ENCODE measurements at places on chromosomes 1 and 21.
A peak's percentile ranks its signal among the peaks of the same experiment; 100 is the strongest.

- DNase-seq: no peak
Measured at GRCh38 chr1:182631954-182632353, 27.8 kb upstream of the RGS16 start.

- DNase-seq: no peak
Measured at GRCh38 chr1:42214447-42214871, 49.9 kb upstream of the GUCA2A start.

GRCh38 chr1:155761736-155762405, 73.0 kb downstream of the DAP3 start:
- no peak for DNase-seq

GRCh38 chr1:29632806-29633615, 396.7 kb downstream of the PTPRU start:
- DNase-seq: no peak

- no peak for DNase-seq
Measured at GRCh38 chr1:72847651-72848050, 565.3 kb upstream of the NEGR1 start.

DNA sequence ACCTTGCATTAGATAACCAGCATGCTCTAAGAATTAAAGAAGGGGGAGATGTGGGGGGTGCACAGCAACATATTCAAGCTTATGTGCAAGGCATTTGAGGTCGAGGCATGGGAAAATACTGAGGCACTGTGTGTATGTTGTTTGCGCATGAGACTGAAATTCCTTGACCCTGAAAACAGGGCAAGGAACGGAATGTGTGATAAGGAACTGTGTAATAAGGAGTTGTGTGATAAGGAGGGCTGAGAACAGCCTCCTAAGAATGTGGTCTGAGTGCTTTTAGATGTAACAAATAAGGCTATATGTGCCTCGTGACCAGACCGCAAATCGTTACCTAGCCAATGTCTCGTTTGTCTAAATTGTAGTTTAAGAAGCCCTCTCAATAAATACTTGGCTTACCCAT, 26.5 kb upstream of the ITLN1 start:
- no peak for DNase-seq

DNA sequence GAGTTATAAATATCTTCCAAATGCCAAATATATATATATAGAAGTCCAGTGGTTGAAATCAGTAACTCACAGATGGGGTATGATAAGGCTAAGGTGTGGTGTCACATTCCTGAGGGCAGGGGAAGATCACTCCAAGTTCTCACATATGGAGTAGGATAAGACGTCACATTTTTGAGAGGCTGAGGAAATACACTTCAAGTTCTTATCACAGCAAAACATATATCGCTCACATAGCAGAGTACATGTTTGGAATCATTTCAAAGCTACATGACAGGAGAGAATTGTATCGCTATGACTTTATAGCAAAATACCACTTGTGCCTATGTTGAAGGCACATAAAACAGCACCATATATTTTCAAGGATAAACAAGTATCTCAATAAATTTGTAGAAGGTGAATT, 55.1 kb downstream of the RBM11 start:
- DNase-seq: no peak

GRCh38 chr1:11797525-11798216, 8.1 kb downstream of the MTHFR start:
- no peak for DNase-seq

GRCh38 chr1:222250376-222250775, 297.5 kb downstream of the HHIPL2 start:
- DNase-seq: no peak

GRCh38 chr1:246526915-246527314, 19.8 kb upstream of the SMYD3 start:
- DNase-seq: no peak

GRCh38 chr1:83900524-83900923, 98.4 kb downstream of the TTLL7 start:
- no peak for DNase-seq

DNA sequence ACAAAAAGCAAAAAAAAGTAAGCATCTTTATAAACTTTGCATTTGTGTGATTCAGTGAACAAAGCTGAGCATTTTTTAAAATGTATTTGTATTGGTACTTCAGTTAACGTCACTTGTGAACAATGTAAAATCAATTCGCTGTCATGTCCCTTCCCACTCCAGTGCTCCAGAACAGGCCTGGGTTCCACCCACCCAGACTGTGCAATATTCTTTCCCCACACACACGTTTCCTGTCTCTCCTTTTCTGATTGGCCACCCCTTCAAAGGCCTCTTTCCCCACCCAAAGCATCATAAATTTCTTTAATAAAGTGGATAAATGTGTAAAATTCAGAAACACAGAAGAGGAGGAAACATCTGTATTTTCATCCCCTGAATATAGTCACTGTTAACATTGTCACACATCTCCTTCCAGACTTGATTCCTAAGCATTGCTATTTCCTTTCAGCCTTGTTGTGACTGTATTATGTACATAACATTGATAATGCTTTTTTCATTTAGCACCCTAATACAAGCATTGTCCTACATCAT, 12.0 kb downstream of the CLEC20A start:
- DNase-seq: no peak

DNA sequence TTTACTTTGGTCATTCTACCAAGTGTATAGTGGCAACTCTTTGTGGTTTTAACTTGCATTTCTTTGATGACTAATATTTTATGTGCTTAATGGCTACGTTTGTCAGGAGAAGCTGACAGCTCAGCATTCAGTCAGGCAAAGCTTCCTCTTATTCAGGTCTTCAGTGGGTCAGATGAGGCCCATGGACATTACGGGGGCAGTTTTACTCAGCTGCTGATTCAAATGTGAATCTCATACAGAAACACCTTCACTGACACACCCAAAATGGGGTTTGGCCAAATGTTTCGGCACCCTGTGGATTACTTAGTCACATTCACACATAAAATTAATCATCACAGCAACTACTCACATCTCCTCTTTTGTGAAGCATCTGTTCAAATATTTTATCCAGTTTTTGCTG, 104.9 kb upstream of the PLD5 start:
- no peak for DNase-seq

GRCh38 chr21:45766501-45766900, 123.0 kb downstream of the PCBP3 start:
- DNase-seq: no peak

- peak; percentile 62 for DNase-seq
Measured at GRCh38 chr1:22416555-22417454, 34.8 kb upstream of the ZBTB40 start.

- no peak for DNase-seq
Measured at GRCh38 chr1:171715813-171716251, 26.0 kb downstream of the VAMP4 start.

- DNase-seq: no peak
Measured at GRCh38 chr1:178310685-178311105, 186.1 kb downstream of the CLEC20A start.

DNA sequence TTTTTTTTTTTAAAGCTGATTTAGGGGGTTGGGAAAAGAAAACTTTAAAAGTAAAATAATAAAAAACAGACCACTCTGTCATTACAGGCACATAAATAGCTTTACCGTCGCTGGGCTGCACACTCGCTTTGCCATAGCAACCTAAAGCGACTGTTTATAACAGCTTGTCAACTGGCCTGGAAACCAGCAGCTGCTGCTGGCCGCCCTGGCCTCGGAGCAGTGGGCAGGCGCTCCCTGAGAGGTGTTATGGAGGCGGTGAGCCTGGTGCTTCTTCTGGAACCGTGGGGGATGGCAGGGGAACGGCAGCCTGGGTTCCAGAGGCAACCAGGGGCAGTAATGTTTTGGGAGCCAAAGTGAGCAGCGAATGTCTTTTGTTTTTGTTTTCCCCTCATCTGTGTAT, 45.7 kb downstream of the ATP2B4 start:
- peak; percentile 71 for DNase-seq

DNA sequence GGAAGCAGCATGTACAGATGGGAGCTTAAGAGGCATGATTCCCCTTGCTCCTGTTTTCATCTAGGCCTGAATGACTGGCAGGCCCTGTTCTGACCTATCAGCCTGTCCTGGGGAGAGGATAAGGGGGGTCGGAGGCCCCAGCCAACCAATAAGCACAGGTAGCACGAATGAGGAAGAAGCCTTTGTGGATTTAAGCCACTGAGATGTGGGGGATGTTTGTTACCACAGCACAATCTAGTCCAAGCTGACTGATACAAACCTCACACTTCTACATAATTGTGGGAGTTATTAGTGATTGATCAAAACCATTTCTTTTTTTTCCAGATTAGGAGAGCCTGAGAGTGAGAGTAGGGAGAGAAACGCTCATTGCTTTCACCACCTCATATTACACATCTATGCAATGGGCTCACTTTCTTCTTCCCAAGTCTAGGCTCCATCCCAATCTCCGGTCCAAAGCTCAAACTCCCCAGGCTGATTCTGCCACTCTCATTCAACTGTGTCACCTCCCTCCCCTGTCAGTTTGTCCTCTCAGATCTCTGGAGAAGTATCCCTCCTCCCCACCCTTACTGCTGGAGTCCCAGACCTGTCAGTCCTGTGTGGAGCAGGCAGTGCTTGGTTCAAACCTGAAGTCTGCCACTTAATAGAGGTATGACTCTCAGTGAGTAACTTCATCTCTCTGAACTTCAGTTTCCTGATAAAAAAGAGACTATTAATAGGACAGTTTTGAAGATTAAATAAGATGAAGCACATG, 220.5 kb downstream of the PTPRU start:
- no peak for DNase-seq

GRCh38 chr1:151972542-151973248, 21.0 kb downstream of the S100A10 start:
- peak; percentile 70 for DNase-seq

- no peak for DNase-seq
Measured at GRCh38 chr1:25019337-25020172, 89.5 kb upstream of the RUNX3 start.

DNA sequence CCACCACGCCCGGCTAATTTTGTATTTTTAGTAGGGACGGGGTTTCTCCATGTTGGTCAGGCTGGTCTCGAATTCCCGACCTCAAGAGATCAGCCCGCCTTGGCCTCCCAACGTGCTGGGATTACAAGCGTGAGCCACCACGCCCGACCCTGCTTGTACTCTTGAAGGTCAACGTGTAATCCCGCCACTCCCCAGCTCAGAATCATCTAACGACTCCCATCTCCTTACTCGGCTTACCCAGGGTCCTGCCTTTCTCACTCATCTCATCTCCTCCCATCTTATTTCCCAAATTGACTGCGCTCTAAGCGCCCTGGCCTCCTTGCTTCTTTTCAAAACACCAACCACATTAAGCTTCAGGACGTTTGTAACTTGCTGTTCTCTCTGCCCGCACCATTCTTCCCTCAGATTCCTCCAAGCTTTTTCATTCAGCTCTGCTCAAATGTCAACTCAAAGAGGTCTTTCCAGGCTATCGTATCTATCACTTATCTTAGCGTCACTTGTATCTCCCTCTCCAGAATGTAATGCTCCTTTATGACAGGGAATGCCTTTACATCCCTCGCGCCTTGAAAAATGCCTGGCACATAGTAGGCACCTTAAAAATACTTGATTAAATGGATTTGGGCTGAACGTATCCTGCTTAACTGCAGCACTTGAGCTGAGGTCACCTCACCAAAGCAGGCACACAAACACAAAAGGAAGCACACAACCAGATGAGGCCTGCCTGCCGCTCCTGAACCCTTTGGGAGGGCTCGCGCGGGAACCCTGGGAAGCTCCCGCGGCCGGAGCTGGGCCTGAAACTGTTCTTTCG, 1.4 kb upstream of the USP1 start:
- DNase-seq: peak; percentile 22

- DNase-seq: no peak
Measured at GRCh38 chr1:171140956-171141687, 44.0 kb upstream of the FMO2 start.

GRCh38 chr21:38965910-38966504, 160.3 kb downstream of the ETS2 start:
- DNase-seq: no peak

DNA sequence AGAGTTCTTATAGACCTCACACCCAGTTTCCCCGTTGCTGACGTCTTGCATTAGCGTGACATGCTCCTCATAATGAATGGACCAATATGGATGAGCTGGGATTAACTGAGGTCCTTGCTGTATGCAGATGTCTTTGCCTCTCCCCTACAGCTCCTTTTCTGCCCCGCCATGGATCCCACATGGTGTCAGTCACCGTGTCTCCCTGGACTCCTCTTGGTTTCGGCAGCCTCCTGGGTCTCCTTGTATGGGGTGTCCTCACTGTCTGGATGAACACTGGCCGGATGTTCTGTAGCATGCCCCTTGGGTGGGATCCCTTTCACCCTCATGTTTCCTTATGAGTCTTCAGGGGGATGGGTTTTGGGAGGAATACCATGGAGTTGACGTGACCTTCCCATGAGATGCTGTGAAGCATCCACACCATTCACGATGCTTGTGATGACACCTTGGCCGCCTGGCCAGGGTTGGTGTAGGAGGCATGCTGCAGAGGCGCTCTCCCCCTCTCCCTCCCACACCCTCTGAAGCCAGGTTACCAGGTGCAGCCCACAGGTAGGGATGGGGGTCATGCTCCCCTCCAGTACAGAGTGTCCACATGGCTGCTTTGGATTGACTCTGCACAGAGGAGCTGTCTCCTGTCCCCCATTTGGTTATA, 4.4 kb downstream of the GJC2 start:
- DNase-seq: peak; percentile 10

DNA sequence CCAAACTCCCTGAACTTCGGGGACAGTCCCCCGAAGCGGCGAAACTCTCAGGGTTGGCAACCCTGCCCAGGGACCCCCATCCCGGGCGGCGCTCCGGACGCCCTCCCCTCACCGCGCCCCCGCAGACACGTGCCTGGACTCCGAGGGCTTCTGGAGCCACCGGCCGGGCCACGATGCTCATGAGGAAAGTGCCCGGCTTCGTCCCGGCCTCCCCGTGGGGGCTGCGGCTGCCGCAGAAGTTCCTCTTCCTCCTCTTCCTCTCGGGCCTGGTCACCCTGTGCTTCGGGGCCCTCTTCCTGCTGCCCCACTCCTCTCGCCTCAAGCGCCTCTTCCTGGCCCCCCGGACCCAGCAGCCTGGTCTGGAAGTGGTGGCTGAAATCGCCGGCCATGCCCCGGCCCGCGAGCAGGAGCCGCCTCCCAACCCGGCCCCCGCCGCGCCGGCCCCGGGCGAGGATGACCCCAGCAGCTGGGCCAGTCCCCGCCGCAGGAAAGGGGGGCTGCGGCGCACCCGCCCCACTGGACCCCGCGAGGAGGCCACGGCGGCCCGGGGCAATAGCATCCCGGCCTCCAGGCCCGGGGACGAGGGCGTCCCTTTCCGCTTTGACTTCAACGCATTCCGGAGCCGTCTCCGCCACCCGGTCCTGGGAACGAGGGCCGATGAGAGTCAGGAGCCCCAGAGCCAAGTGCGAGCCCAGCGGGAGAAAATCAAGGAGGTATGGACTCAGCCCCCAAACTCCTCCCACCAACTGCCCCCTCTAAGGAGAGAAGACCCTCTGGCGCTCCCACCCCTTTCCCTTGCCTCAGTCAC, 1.2 kb downstream of the MAN1C1 start:
- no peak for DNase-seq

GRCh38 chr21:39021478-39021832, 161.8 kb downstream of the PSMG1 start:
- DNase-seq: no peak
